Naive thymus-derived CD8-positive, alpha-beta T cell (primary cell): ENCODE measurements at places on chromosomes 13 and 19.

- peak overlapping the region; percentile 14 for H3K4me3 ChIP-seq
- DNase-seq, result no peak
- H3K27ac ChIP-seq, result no peak overlapping the region
- peaks cover 51% of the 10 kb centered on the region for H3K27me3 ChIP-seq
- H3K36me3 ChIP-seq, result peaks cover 38% of the 10 kb centered on the region
These were observed 4.3 kb downstream of the SOX1 start for GRCh38 chr13:112071102-112071722.

GRCh38 chr13:79360095-79360494 is 46.0 kb downstream of the RBM26 start:
- H3K4me1 ChIP-seq, result peaks cover 8% of the 10 kb centered on the region
- H3K27ac ChIP-seq, result no peak overlapping the region
- H3K4me3 ChIP-seq, result no peak overlapping the region
- DNase-seq, result no peak
- H3K36me3 ChIP-seq, result peaks cover 16% of the 10 kb centered on the region
- H3K27me3 ChIP-seq, result no peaks in the 10 kb centered on the region

GRCh38 chr19:18487576-18488402 is 34.1 kb downstream of the ELL start:
- H3K27ac ChIP-seq, result no peak overlapping the region
- no peak for DNase-seq
- H3K4me1 ChIP-seq, result peaks cover 24% of the 10 kb centered on the region
- peaks cover 7% of the 10 kb centered on the region for H3K36me3 ChIP-seq

DNA sequence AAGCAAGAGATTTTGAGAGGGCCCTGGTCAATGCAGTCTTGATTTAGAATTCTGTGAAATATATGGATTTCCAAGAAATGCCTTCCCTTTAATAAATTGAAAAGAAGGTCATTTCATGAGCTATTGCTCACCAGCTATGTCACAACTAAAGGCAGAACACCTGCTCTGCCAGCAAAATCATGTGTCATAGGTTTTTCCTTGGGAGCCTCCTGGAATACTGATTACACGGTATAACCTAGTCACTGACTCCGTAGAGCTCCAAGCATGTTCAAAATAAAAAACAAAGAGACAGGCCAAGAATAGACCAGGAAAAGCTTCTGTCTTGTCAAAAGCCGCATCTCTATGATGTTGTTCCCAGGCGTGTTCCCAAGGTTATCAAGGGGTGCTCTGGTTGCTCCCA is 45.5 kb downstream of the HSPH1 start:
- H3K4me3 ChIP-seq, result no peak overlapping the region
- no peaks in the 10 kb centered on the region for H3K36me3 ChIP-seq
- H3K27me3 ChIP-seq, result peaks cover 30% of the 10 kb centered on the region
- DNase-seq, result no peak
- no peak overlapping the region for H3K27ac ChIP-seq

- H3K4me1 ChIP-seq, result no peaks in the 10 kb centered on the region
- no peak for DNase-seq
- H3K36me3 ChIP-seq, result no peaks in the 10 kb centered on the region
- H3K4me3 ChIP-seq, result no peak overlapping the region
- peaks cover under 1% of the 10 kb centered on the region for H3K27me3 ChIP-seq
These were observed 1.8 kb downstream of the LILRB5 start for GRCh38 chr19:54255105-54255775.

- DNase-seq, result peak; percentile 70
- peak overlapping the region; percentile 91 for H3K4me3 ChIP-seq
- no peaks in the 10 kb centered on the region for H3K36me3 ChIP-seq
- no peaks in the 10 kb centered on the region for H3K27me3 ChIP-seq
- H3K4me1 ChIP-seq, result peaks cover 76% of the 10 kb centered on the region
These were observed 3.2 kb downstream of the ELAVL1 start for GRCh38 chr19:8001995-8002849.

DNA sequence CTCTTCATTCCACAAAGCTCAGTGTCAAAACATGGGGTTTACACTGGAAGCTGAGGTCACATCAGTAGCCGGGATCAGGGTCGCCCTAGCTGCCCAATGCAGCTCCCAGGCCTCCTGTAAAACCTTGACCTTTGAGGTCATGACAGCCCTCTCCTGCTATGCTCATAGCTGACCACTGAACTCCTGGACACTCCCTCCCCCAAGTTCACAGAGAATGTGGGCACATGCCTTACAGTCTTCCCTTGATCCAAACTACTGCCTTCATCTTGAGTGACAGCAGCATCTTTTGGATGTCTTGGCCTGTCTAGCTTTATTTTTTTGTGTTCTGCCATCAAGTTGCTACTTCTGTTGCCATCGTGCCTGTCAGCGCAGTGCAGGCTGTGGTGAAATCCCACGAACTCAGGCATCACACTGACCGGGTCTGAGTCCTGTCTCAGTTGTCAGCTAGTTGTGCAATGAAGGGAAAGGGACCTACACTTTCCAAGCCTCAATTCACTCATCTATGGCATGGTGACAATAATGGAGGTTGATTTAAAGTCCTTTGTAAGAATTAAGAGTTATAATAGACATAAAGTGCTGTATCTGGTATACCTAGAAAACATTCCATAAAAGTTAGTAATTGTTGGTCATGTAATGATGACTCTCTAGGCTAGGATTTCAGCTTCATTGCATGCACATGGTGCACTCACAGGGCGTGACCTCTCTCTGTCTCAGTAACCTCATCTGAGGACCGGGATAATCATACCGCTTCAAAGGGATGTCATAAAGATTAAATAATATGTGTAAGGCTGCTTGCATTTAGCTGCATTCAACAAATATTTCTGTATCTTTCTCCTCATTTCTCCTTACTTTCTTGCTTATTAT is 16.4 kb upstream of the ALOX5AP start:
- H3K27ac ChIP-seq, result no peak overlapping the region
- H3K36me3 ChIP-seq, result no peaks in the 10 kb centered on the region
- H3K4me3 ChIP-seq, result no peak overlapping the region
- no peaks in the 10 kb centered on the region for H3K4me1 ChIP-seq

- no peak for DNase-seq
- H3K36me3 ChIP-seq, result no peaks in the 10 kb centered on the region
- no peak overlapping the region for H3K4me3 ChIP-seq
- H3K27me3 ChIP-seq, result no peaks in the 10 kb centered on the region
- H3K27ac ChIP-seq, result no peak overlapping the region
These were observed 5.7 kb downstream of the OPA3 start for GRCh38 chr19:45578861-45579260.

DNA sequence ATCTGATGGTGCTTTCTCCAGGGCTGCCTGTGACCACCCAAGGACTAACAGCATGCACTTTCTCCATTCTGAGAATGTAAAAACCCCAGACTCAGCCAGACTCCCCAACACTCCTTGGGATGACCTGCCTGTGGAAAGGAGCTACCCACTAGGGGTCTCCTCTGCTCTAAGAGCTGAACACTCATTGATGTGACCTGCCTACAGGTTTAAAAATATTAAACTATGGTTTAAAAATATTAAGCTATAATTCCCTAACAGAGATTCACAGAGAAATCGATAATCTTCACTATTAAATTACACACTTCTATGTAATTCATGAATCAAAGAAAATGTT is 696.2 kb upstream of the SLITRK5 start:
- no peaks in the 10 kb centered on the region for H3K4me1 ChIP-seq
- no peaks in the 10 kb centered on the region for H3K27me3 ChIP-seq
- H3K27ac ChIP-seq, result no peak overlapping the region
- H3K4me3 ChIP-seq, result no peak overlapping the region
- H3K36me3 ChIP-seq, result no peaks in the 10 kb centered on the region

- H3K27ac ChIP-seq, result no peak overlapping the region
- no peaks in the 10 kb centered on the region for H3K36me3 ChIP-seq
- DNase-seq, result no peak
- H3K4me1 ChIP-seq, result no peaks in the 10 kb centered on the region
These were observed 1262.7 kb upstream of the MIR17HG start for GRCh38 chr13:90084684-90085290.

- peaks cover 38% of the 10 kb centered on the region for H3K36me3 ChIP-seq
- peak overlapping the region; percentile 97 for H3K27ac ChIP-seq
- peaks cover 59% of the 10 kb centered on the region for H3K4me1 ChIP-seq
- H3K27me3 ChIP-seq, result no peaks in the 10 kb centered on the region
These were observed 1.4 kb downstream of the ECH1 start for GRCh38 chr19:38830039-38830733.

- no peaks in the 10 kb centered on the region for H3K27me3 ChIP-seq
- peaks cover 23% of the 10 kb centered on the region for H3K4me1 ChIP-seq
- H3K36me3 ChIP-seq, result no peaks in the 10 kb centered on the region
- H3K4me3 ChIP-seq, result no peak overlapping the region
These were observed 18.4 kb upstream of the RNASEH2B start for GRCh38 chr13:50891206-50891605.

DNA sequence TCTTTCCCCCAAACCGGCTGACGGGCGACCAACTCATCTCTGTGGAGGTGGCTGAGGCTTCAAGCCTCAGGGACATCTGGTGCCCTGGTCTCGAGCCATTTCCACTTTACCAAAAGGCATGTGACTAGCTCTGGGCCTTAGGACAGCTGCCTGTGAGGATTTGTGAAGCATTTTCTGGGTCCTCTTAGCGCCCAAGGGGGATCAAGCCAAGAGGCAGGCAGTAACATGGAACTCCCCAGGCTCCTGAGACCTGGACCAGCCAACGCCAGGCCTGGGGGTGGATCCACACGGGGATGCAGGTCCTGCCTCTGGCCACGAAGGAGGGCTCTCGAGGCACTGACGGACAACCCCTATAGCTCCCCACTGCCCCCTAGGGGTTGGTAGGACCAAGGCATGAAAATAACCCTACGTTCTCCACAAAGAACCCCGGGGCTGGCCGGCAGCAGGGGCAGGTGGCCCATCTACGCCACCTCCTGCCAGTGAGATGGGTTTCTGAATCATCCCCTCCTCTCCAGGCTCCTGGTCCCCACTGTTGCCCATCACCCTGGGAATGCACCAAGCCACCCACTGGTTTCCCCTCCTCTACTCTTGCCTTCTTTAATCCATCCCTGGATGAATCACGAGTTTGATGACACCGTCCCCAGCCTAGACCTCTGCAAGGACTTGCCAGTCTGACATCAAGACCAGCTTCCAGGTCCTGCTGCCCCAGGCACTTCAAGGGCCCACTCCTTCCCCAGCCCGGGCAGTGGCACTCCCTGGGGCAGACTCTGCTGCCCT is 7.0 kb upstream of the MYDGF start:
- DNase-seq, result peak; percentile 17
- H3K4me1 ChIP-seq, result no peaks in the 10 kb centered on the region
- peaks cover 19% of the 10 kb centered on the region for H3K36me3 ChIP-seq

- peak overlapping the region; percentile 44 for H3K4me3 ChIP-seq
- peak overlapping the region; percentile 60 for H3K27ac ChIP-seq
- H3K36me3 ChIP-seq, result peaks cover 1% of the 10 kb centered on the region
- peaks cover 60% of the 10 kb centered on the region for H3K4me1 ChIP-seq
- H3K27me3 ChIP-seq, result no peaks in the 10 kb centered on the region
- DNase-seq, result no peak
These were observed 14.1 kb downstream of the BRD4 start for GRCh38 chr19:15318241-15318691.

GRCh38 chr13:48508011-48508410 is 24.9 kb downstream of the RCBTB2 start:
- no peaks in the 10 kb centered on the region for H3K36me3 ChIP-seq
- H3K4me3 ChIP-seq, result no peak overlapping the region
- peaks cover 49% of the 10 kb centered on the region for H3K4me1 ChIP-seq
- no peak for DNase-seq

DNA sequence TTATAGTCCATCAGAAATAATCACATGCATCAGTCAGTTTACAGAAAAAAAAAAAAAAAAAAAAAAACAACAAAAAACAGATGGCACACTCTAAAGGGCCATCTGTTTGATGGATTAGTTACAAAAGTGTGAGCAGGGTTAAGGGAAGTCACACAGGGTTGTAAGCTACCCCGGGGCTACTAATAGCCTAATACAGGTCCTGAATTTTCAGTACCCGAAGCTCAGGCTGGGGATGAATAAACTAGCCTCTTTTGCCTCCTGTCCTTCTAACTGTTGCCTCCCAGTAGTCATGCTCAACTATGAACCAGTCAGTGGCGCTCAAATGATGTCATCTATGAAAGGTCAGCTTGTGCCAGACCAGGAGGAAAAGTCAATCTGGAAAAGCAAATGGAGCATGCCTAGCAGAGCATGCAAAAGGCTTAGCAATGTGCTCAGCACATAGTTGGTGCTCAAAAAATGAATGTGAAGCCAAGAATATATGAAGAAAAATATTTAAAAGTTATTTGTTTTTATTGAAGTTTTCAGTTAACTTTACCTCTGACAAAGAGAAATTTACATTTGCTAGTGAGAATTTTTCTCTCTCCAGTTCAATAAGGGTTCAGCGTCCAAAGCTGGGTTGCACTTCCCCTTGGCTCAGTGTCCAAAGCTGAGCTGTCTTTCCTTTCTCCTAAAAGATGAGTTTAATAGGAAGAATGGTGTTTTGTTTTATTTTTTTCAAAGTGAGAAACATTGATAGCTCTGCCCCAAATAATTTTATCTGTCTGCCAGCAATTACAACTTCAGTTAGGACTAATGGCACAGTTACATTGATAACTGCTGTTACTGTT is 30.8 kb upstream of the LRCH1 start:
- H3K4me3 ChIP-seq, result no peak overlapping the region
- H3K36me3 ChIP-seq, result no peaks in the 10 kb centered on the region
- H3K27ac ChIP-seq, result no peak overlapping the region
- DNase-seq, result no peak
- H3K4me1 ChIP-seq, result no peaks in the 10 kb centered on the region
- H3K27me3 ChIP-seq, result no peaks in the 10 kb centered on the region

DNA sequence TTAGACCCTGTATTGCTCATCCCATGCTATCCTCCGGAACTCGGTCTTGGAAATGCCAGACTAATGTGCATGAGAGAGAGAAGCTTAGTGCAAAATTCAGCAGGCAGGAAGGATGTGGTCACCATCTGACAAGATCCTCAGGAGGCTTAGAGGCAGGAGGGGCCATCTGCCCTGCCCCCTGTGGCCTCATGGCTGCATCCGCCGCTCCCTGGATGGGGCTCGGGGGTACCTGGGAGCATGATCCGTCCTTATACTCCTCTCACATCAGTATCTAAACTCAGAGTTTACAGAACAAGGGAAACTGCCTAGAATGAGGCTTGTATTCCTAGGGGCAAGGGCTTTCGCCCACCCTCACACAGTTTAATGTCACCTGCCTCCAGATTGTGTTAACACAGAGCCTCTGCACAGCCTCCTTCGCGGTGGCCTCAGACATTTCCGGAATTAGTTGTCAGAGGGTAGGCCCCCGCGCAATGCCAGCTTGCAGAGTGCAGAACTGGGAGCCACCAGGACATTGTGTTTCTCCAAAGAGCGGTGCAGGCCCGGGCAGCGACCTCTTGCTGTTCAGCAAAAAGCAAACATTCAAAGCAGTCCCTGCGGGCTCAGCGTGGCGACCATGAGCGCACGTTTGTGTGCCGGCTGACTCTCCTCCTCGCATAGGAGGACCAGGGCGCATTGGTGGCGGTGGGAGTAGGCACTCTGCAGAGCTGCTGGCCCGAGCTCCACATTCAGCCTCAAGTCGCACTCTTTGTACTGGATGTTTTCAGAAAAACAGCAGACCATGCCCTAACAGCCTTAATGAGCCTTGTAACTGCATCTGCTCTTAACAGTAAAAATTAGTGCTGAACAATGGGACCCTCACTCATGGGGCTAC is 39.1 kb downstream of the GPR12 start:
- no peaks in the 10 kb centered on the region for H3K36me3 ChIP-seq
- DNase-seq, result peak; percentile 36
- H3K4me3 ChIP-seq, result peak overlapping the region; percentile 76
- peak overlapping the region; percentile 85 for H3K27ac ChIP-seq
- H3K27me3 ChIP-seq, result no peaks in the 10 kb centered on the region
- peaks cover 16% of the 10 kb centered on the region for H3K4me1 ChIP-seq

- no peak overlapping the region for H3K4me3 ChIP-seq
- no peaks in the 10 kb centered on the region for H3K4me1 ChIP-seq
- H3K27me3 ChIP-seq, result no peaks in the 10 kb centered on the region
- DNase-seq, result no peak
These were observed 96.2 kb downstream of the ZIC5 start for GRCh38 chr13:99875391-99875790.
